ENCODE measurements at places on chromosomes 3 and 15.

- DNase-seq: no peak
Measured at GRCh38 chr15:98150536-98150935, 190.0 kb downstream of the ARRDC4 start.

- no peak for DNase-seq
Measured at GRCh38 chr3:181730316-181730715, 18.6 kb downstream of the SOX2 start.

GRCh38 chr15:65404186-65404872 lies 18.4 kb downstream of the IGDCC4 start:
- DNase-seq: no peak

GRCh38 chr15:64197425-64197824 lies 34.6 kb upstream of the PPIB start:
- no peak for DNase-seq

- no peak for DNase-seq
Measured at GRCh38 chr3:186366206-186366605, 4.2 kb upstream of the DGKG start.

GRCh38 chr15:49748791-49749190 lies 127.9 kb downstream of the DTWD1 start:
- DNase-seq: no peak

- DNase-seq: no peak
Measured at GRCh38 chr15:88269356-88270062, 13.0 kb upstream of the NTRK3 start.

DNA sequence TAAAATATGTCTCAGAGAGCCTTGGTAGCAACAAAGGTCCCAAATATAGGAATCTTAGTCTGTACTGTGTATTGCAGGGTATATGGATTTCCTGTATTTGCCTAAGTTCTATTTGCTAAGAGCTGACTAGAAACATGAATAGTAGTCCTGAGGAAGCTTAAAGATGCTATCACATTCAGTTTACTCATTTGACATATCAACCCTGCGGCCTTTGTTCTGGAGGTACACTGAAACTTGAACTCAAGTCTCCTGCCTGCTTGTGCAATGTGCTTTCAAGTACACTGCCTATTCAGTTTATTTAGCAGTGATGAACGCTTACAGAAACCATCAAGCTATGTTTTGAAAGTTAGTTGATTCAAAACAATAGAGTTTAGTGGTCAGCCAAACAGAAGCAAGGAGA lies 21.1 kb downstream of the IL1RAP start:
- DNase-seq: no peak
